Stimulated activated CD8-positive, alpha-beta memory T cell treated with anti-CD3 and anti-CD28 coated beads, Interleukin-7, amount 100 ng/mL, for 48 hours (primary cell): ENCODE measurements at places on chromosomes 13 and 19.

DNA sequence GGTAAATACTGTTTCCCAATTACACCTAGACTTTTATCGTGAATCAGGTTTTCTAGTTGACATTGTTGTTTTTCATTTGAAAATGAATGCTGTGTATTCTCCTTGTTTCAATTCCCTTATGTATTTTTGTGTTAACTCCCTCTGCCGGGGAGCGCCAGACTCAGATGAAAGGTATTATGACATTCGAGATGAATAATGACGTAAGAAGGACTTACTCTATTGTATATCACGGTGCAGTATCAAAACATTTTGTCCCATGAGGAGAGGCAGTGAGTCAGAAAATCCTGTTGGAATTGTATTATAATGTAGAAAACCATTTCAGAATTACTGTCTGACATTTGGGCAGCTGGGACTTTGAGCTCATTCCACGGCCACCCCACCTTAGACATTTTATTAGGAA is 61.6 kb downstream of the LRCH1 start:
- no peak for DNase-seq

DNA sequence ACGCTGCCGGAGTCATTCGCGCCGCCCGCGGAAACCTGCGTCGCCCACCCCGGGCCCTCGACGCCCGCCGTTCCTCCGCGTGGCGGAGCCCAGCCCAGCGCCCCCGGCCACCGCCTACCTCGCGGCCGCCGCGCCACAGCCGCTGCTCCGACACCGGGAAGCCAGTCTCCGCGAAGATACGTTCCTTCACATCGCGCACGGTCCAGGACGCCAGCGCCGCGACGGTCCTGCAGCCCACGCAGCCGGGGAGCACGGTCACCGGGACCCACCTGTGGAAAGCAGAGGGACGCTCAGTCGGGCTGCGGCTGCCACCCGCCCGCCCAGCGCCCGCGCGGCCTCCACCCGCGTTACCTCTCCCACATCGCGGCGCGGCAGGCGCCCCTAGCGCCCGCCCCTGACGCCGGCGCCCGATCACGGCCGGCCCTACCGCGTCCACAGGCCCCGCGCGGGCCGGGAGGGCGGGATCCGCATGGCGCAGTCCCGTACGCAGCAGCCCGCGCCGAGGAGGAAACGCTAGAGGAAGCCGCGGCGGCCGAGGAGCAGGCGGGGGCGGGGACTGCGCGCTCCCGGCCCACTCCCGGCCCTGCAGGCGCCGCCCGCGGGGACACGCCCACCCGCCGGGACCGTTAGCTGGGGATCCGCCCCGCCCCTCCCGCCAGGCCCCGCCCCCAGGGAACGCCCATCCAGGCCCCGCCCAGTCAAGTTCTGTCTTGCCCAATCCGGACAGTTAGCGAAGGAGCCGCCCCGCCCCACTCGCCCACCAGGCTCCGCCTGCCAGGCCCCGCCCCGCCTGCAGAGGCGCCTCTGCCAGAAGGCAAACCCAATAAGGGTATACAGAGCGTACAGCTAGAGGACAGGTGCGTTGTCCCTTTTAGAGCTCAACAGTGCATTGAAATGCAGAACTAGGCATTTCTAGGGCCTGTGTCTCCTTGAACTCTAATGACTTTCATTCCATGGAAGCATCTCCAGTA is 58.2 kb downstream of the SACS start:
- DNase-seq, result peak; percentile 94

- DNase-seq, result no peak
Measured at GRCh38 chr19:12092956-12093355, 28.4 kb downstream of the ZNF844 start.

GRCh38 chr13:80903911-80904310 is 563.0 kb upstream of the SPRY2 start:
- no peak for DNase-seq

DNA sequence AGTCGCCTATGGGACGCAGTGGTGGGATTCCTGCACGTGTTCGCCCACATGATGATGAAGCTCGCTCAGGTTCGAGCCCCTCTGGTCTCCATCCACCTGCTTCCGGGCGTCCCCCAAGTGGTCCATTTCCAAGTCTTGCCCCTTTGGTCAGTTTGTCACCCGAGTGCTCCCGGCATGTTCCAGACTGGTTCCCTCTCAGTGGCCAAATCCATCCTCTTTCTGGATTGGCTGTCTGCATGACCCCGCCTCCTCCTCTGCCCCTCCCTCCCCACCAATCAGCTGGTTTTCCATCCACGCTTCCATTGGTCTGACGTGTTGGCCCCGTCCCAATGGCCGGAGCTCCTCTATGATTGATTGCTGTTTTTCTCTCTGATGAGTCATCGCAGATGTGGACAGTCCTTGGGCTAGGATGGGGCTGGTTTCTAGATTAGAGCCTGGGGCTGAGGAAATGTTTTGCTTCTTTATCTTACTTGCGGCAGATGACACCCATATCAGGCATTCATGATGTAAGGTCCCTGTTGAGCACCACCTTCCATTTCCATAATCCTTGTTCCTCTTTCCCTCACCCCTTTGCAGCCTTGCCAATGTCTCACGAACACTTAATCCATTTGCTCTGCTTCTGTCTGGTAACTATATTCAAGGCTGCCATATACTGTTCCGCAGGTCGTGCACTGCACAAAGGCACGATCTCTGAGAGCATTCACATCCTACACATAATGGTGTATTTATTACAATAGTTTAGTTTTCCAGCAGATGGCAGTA is 73.8 kb downstream of the MAP4K1 start:
- no peak for DNase-seq

DNA sequence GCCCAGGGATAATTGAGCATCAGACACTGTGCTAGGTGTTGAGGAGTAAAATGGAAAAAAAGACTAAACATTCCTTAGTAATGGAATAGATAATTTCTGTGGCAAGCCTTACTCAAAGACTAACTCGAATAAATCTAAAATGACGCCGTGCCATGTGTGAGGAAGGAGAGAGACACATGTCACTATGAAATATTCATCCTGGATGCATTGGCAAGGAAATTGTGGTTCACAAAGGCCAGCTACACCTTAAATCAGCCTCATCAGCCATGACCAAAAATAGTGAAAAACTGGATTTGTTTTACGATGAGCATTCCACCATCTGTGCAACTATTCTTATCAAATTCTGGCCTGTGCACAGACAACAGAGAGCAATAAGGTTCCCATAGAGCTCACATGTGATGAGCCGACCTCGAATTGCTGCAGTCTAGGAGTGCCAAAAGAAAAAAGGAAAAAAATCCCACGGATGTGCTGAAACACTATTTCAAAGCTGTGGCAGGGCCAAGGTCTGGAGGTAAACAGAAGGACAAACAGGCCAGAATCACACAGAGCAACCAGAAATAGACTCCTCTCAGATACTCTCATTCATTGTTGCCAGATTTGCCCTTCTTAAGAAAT is 505.7 kb downstream of the EFNB2 start:
- DNase-seq, result no peak

GRCh38 chr19:57273014-57273413 is 7.3 kb upstream of the ZNF460 start:
- no peak for DNase-seq

DNA sequence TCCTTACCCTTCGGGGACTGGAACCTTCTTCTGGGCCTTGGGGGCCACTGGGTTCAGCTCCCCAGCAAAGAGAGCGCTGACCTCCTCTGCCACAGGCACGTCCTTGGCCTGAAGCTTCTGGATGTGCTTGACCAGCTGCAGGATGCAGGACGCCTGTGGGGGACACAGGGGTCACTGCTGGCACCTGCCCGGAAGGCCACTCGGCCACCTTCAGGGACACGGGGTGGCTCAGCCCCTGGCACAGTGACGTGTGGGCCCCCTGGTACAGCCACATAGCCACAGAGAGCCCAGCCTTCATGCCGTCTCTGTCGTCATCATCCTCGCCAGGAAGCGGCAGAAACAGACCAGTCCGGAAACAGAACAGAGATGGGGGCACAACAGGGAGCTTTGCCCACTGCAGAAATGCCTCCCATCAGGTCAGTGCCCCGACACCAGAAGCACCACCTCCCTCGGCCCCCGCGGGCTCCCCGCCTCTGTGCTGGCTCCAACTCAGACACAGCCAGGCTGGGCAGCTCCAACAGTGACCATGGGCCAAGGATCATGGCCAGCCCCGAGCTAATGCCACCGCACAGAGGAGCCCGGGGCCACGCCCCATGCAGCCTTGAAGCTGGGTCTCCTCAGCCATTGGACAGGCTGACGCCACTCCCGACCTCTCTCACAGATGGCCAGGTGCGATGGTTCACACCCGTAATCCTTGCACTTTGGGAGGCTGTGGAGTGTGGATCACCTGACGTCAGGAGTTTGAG is 20.7 kb downstream of the IZUMO4 start:
- no peak for DNase-seq

GRCh38 chr19:51777570-51778462 is 16.8 kb downstream of the FPR2 start:
- no peak for DNase-seq

- peak; percentile 77 for DNase-seq
Measured at GRCh38 chr13:27130979-27131623, 40.5 kb downstream of the USP12 start.

DNA sequence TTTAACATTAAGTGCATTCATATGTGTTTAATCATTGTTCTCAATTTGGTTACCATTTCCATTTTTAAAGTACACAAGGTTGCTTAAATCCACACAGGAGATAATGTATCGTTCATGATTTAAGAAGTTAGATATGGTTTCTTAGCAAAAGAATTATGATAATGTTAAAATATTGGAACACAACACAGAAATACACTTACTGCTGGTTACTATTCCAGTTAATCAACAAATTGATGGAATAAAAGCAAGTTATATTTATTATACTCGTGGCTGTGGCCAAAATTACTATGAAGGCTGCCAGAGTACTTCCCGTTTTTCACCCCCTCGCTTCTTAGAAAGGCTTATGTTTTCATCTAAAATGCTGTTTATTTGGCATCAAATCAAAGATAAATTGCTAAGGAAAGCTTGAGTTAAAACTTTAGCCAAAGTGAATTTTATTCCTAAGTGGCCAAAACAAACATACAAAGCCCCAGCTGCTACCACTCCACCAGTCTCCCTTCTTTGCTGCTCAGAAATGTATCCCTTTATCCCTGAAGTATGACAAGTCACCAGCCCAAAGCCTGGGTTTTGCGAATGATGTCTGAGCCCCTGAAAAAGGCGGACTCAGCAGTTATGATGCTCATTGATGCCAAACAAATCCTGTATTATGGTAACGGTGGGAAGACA is 27.7 kb downstream of the LCP1 start:
- no peak for DNase-seq

DNA sequence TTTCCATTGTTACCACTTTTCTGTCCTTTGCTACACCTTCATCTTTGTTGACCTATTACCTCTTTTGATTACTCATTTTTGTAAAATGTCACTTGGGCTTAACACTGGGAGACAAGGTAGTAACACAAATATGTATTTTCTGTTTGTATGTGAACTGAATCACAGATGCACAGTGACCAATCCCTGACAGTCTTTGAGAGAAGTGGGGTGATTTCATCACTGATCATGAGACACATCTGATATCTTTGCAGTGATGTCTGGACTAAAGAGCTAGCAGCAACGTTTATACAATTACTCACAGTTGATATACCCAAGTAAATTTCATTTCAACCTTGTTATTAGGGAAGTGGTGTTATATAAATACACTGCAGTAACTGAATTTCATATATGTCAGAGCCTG is 1397.4 kb upstream of the SPRY2 start:
- DNase-seq, result no peak

DNA sequence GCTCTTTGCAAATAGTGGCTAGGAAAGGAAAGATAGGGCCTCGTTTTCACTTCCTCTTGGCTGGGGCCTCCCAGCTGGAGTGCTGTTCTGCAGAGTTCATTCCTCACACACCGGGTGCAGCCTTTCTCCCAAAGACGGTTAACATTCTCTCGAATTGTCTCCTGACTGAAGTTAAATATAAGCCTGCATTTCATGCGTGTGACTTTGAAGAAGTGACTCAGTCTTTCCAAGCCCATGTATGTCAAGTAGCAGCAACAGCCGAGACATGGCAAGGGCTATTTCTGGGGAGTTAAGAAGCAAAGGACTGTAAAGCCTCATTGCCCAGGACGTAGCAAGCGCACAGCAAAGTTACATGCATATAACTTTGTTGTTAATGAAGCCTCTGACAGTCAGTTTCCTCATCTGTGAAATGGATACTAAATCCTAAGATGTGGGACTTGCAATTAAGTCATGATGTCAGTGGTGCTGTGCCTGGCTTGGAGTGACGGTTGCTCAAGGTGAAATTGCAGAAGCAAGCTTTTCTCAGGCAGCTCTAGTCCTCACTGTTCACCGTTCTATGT is 502.4 kb downstream of the MYO16 start:
- DNase-seq, result no peak

GRCh38 chr19:35013041-35013819 is 13.1 kb downstream of the GRAMD1A start:
- peak; percentile 53 for DNase-seq

GRCh38 chr13:70415136-70415535 is 306.9 kb upstream of the KLHL1 start:
- DNase-seq, result no peak

GRCh38 chr19:28577233-28577632 is 635.7 kb downstream of the UQCRFS1 start:
- no peak for DNase-seq

DNA sequence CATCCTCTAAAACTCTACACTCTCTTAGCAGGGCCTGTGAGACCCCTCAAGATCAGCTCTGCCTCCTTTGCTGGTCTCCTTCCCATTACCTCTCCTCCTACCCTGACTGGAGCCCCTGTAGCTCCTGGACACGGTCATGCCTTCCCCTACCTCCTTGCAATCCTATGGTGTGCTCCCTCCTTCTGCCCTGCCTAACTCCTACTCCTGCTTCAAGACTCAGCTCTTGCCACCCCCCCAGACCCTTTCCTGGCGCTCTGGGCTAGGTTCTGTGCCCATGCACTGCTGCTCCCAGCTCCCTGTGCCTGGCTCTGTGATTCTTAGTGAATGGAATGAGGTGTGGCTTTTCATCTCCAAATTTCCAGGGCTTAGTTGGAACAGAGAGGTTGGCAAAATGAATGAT is 28.0 kb upstream of the TPTE2 start:
- DNase-seq, result no peak

GRCh38 chr13:63625869-63626268 is 2210.2 kb upstream of the PCDH20 start:
- no peak for DNase-seq

DNA sequence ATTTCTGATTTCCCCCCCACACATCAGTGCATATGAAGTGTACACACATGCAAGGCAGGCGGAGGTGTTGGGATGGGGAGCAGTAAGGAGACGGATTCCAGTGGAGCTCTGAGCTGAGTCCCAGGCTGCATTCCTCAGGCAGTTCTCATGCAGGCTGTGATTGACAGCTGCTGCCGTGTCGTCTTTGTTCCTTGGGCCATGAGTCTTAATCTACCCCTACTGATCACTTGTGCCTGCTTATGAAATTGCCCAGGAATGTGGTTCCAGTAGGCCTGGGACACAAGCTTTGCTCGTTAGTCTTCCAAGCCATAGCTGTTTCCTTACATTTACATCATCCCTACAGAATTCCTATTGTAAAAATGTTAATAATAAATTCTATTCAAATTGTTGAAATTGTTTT is 1241.9 kb downstream of the UQCRFS1 start:
- DNase-seq, result no peak

DNA sequence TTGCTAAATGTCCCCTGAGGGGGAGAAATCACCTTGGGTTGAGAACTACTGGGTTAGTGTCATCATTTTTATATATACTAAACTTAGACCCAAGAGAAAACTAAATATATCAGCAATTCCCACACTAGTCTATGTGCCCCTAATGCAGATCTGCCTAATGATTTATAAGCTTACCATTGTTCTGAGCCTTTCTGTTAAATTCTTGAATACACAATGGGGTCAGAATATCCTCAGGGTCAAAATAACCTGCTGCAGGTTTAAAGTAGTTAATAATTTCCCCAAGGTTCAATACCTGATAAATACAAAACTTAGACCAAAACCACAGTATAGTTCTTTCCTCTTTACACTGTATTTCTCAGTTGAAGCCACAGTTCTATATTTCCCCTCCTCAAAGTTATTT is 4.6 kb downstream of the VWA8 start:
- DNase-seq, result no peak
